Caki2 (cell line): ENCODE measurements at places on chromosomes 4 and X.
A peak's percentile ranks its signal among the peaks of the same experiment; 100 is the strongest.

DNA sequence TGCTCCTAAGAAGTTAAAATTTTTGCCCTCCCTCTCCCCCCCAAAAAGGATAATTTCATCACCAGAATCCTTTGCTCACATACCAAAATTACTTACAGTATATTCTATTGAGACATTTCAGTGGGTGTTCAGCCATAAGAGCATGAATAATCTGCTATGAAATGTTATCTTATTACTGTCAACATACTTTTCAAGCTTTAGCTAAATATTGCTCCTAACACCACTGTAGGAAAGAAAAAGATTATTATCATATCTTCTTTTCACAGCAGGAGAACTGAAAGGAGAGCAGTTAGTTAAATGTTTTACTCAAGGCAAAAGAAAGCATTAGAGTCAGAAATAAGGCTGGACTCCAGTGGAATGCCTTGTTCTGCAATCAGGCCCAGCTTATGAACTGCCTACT, 231.0 kb upstream of the GYPA start:
- no peak for DNase-seq

DNA sequence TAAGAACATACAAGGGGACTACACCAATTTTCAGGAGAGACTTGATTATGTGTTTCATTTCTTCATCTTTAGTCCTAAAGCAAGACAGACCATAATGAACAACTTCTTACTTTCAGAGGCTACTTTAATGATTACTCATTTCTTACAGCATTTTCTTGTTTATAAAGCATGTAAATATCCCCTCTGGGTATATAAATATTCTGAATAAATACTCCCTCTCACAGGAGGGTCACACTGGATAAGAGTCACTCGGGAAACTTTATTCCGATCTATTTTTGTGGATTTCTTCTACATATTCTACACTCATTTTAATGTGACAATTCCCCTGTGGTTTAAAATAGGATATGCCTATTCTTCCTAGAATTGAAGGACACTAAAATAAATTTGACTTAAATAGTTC, 228.9 kb upstream of the RPS6KA3 start:
- DNase-seq = no peak

DNA sequence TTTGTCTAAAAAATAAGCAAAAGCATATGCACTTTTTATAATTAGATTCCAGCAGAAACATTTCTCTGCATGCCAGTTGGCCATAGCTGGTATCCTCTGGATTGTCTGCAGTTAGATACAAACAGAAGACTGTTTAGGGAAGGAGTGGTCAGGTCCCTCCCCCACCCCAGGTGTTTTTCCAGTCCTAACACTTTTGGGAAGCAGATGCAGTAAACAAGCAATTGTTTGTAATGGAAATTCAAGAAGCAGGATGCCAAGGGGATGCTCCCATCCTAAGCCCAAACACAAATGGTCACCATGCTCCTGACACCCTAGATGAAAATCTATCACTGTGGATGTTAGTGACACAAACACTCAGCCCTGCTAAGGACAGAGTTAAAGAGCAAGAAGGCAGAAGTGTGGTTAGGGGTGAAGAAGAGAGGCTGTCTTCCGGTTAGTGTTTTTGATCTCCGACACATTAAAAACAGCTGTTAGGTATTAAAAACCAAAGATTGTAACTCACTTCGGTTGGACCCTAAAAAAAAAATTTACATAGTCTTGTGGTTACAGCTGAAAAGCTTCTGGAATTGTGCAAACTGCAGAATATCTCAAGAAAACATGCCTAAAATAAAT, 7.9 kb downstream of the LEF1 start:
- no peak for DNase-seq

DNA sequence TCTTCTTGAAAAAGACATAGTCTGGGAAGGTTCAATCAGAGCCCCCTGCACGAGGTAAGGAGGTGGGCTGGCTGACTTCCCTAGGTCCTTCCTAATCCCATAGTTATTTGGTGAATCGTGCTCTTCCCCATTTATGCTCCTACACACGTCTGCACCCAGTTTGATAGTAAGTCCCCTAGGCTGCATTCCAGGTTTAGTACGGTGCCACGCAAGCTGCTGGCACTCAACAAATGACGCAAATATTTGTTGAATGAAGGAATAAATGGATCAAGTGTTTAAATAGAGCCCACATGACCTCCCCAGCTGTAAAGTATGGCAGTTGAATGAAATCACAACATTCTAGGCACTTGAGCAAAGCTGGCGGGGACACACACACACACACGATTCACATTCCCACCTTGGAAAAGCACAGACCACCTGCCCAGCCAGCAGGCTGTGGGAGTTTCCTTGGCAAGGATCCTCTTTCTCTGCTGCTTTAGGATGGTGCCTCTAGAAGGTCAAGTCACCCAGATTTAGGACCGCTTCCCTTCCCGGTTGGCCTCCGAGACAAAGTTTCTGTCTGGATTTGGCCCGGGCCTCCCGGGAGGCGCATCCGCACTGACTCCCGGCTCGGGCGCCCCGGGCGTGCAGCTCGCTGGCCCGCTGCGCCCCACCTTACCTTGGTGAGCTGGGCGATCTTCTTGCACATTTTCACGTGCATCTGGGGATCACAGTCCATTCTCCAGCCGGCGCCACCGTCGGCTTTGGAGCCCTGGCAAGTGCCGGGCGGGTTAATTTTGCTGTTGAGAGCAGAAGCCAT, 721 bp downstream of the FAM184B start:
- DNase-seq = no peak

- peak; percentile 38 for DNase-seq
These were observed 4.8 kb downstream of the SOWAHD start for GRCh38 chrX:119763181-119763580.

GRCh38 chrX:21812628-21813027, 26.8 kb upstream of the MBTPS2 start:
- DNase-seq = no peak

- no peak for DNase-seq
These were observed 17.7 kb upstream of the PIM2 start for GRCh38 chrX:48936429-48937053.

DNA sequence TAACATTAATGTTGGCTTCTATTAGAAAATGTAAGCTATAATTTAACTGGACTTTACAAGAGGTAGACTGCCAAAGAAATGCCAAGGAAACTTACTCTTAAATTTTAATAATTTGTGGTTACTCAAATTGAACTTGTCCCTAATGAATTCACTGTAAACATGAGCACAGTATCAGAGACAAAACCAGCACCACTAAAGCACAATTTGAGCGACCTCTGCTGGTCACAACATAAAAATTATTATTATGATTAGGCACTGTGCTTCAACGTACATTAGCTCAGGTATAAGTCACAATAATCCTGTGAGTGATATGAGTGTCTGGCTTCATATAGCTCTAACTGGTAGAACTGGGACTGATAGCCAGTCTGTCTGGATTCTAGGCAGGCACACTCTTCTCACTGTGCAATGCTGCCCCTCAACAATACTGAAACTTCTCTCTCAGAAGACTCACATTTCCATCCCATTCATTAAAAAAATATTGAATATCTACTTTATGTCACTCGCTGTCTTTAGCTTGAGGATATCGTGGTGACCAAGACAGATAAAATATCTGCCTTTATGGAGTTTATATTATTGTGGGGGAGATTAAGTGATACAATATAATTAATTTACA, 8.0 kb downstream of the NUDT6 start:
- DNase-seq = peak; percentile 28

DNA sequence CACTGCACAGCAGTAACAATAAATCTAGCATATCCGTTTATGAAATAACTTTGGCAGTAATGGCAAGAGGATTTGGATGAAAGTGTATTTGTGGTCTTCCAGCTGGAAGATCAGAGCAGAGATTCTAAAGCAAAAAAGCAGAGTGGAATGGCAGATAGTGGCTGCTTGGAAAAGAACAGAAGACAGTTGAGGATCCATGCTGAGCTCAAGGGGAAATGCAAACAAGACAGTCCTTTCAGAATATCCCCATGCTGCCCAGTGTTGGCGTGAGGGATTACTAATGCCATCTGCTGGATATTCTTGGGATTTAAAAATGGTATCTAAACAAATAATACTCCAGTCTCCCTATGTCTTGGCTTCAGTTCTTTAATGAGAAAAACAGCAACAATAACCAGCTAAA, 629.1 kb upstream of the ATOH1 start:
- DNase-seq = peak; percentile 29

DNA sequence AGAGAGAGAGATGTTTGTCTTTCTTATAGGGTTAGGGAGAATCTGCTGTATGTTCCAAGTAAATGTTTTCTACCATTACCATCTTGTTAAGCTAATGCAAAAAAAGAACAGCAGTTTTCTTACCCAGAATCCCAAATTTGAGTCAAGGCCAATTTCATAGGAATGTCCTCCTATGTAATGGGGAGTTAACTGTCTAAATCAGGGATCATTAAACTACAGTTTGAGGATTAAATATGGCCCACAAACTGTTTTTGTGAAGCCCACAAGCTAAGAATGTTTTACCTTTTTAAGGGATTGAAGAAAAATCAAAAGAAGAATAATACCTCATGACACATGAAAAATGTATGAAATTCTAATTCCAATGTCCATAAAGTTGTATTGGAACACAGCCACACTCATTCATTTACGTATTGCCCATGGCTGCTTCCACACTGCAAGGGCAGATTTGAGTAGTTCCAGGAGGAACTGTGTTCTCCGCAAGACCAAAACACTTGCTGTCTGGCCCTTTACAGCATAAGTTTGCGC, 113.2 kb upstream of the SPRY1 start:
- no peak for DNase-seq

DNA sequence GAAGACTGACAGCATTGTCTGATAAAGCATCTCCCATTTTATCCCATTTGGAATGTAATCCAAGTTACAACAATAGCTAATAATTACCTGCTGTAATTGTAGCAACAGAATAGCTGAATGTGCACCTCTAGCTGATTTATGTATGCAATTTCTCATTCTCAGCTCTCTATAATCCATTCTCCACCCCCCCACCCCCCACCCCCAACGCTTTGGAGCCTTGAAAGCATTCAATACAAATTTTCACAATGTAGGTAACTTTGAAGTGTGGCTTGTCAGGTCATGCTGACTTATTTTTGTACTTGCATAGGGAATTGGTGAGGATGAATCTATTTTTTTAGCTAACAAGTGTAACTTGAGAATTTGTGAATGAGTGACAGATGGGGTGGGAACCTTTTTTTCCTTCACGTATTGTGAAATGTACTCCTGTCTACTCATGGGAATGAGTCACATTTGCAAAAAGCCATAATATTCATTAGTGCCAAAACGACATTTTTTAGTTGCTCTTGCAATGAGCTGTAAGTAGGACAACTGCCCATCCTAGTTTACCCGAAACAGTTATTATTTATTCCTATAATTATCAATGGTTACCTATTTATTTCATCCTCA, 159.3 kb downstream of the PALLD start:
- DNase-seq = no peak

DNA sequence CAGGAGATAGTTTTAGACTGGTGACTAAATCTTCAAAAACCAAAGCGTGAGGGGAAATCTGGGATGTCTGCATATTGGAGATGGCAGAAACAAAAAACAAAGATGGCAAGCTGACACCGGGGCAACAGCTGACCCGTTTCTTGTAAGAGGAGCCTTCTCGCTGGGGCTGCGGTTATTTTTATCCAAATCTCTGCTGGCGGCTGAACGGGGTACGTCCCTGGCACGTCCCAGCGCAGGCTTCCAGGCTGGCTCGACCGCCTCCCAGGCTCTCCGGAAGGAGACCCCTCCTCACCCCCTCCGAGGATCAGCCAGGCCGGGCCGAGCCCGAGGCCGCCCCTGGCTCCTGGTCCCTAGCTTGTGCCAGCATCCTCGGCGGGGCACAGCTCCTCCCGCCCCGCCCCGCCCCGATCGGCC, 403 bp downstream of the SGCB start:
- DNase-seq = peak; percentile 25

DNA sequence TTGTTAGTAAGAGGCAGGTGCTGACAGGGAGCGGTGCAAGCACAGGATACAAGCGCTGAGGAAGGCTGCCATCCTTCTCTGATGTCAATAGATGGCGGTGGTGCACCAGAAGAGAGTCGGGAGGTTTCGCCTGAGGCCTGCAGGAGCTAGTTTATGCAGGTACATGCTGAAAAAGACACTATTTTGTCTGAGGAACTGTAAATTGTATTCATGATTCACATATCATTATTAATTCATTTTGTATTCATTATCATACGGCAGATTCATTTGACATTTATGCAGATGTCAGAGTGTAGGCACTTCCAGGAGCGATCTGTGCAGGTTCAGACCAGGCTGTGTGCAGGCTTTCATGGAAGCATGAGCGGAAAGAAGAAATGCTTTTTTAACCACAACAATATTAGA, 824.0 kb downstream of the STIM2 start:
- DNase-seq = peak; percentile 28

DNA sequence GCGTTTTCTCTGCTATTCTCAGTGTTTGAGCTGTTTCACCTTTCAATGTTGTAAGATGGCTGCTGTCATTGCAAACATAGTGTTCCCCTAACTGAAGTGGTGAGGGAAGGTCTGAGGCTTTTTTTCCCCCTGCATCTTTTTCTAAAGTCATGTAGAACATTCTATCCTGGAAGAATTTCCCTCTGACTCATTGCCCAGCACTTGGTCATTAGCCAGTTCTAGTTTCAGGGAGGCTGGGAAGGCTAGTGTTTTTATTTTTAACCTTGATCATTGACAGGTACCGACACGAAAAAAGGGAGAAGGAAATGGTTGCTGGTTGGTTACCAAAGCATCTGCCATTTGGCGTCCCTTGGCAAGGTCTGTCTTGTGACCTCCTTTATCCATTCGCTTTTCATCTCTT, 6.6 kb downstream of the LANCL3 start:
- DNase-seq = no peak

GRCh38 chrX:39418731-39419638, 617.7 kb downstream of the MID1IP1 start:
- DNase-seq = no peak

DNA sequence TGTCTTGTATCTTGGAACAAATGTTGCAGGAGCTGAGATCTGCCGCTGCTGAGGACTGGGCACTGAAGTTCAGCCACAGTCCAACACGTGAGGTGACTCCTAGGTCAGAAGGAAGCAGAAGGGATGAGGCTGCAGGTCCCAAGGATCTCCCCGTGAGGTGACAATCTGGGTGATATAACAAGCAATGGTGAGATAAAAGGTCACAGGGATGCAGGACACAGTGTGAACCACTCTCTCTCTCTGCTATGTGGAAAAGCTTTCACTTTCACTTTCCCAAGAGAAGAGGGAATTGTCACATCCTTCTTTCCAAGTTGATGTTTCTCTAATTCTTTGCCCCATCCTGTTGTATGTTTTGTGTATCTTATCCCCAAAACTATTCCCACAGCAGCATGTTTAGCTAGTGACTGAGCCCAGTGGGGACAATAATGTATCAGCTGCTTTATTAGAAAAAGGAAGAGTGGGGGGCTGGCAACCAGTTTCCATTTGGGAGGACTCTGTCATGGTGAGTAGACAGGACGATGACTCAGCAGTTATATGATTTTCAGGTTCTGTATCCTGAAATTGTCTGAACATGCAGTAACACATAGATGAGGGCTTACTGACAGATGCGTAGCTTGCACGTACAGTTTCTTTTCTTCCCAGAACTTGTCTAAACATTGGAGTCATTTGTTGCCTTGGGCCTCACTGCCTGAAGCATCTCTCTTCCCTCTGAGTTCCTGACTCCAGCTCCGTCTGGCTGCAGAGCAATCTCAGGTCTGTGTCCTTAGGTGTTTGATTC, 1415.8 kb upstream of the TENM3 start:
- DNase-seq = peak; percentile 41
